Spleen (tissue), 13 donors: ENCODE measurements at places on chromosomes 2 and 18.

GRCh38 chr2:26652361-26653041 is 11.3 kb upstream of the CIB4 start:
- peak; percentile 68 for DNase-seq

DNA sequence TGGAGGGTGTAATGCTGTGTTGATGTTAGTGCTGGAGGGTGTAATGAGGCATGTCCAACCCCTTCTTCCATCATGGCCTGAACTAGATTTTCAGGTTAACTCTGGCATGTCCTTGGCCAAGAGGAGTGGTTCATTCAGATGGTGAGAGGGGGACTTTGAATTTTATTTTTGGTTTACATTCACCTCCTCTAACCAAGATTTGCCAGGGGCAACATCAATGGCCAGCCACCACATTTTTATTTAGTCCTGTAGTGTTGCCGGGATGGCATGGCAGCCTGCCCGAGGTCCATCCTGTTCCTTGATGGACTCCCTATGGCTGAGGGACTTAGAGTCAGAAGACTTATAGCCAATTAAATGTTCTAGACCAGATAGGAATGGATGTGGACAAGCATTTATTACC is 484.6 kb upstream of the HS6ST1 start:
- no peak for DNase-seq

DNA sequence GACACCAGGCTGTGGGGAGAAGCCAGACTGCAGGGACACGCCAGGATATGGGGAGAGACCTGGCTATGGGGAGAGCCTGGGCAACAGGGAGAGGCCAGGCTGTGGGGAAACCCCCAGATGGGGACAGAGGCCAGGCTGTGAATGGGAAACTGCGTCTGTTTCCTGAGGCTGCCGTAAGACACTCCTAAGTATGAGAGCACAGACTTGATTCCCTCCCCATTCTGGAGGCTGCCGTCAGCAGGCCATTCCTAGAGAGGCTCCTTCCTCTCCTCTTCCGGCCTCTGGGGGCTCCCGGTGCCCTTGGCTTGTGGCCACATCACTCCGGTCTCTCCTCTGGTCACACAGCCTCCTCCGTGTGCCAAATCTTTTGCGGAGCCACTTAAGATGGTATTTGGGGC is 32.3 kb downstream of the ADI1 start:
- DNase-seq = peak; percentile 44

- no peak for DNase-seq
These were observed 295.2 kb upstream of the LRP1B start for GRCh38 chr2:142426064-142426463.

- DNase-seq = no peak
These were observed 182.2 kb downstream of the NRP2 start for GRCh38 chr2:205864491-205864890.

DNA sequence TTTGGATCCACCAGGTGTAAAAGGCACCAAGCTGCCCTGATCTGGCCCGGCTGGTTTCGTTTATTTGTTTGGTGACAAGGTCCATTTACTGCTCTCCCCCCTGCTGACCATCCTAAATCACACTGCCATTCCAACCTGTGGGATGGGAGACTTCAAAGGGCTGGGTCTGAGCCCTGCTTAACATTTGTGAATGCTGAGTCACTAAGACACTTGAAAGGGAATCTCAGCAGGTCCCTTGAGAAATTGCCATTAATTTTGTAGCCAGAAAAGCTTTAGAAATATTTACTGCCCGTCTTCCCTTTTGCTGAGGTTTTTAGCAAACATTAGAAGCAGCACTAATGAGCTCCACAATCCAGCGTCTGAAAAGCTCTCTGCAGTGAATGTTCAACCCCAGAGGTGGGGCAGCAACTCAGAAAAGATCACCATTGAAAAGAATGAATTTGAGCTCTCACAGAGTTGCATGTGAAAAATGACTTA is 133.8 kb downstream of the ARL4C start:
- no peak for DNase-seq
